ENCODE measurements at places on chromosomes 16 and 17.
A peak's percentile ranks its signal among the peaks of the same experiment; 100 is the strongest.

- DNase-seq = no peak
Measured at GRCh38 chr17:8503807-8504206, 68.1 kb downstream of the NDEL1 start.

GRCh38 chr16:56916571-56917403, 15.2 kb upstream of the HERPUD1 start:
- peak; percentile 89 for DNase-seq

DNA sequence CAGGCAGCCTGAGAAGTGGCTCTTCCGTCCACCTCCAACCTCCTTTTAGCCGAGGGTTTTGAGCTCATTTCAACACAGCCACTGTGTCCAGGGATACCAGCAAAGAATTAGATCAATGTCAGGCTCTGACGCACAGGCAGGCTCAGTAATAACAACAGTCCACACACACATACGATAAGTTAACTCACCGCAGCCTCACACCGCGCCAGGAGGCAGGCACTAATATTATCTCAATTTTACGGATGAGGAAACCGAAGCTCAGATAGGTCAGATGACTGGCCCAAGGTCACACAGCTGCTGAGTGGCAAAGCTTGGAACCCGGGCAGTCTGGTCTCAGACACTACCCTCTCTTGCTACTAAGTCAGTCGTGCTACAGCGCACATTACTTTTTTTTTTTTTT, 22.9 kb downstream of the ABR start:
- no peak for DNase-seq

- DNase-seq = no peak
Measured at GRCh38 chr17:50049636-50050035, 6.3 kb upstream of the ITGA3 start.

GRCh38 chr17:13640551-13640950, 38.8 kb upstream of the HS3ST3A1 start:
- no peak for DNase-seq

GRCh38 chr16:54053891-54054820, 232.4 kb downstream of the IRX3 start:
- no peak for DNase-seq

- DNase-seq = peak; percentile 38
Measured at GRCh38 chr17:28570716-28571360, 486 bp downstream of the PIGS start.

- DNase-seq = no peak
Measured at GRCh38 chr16:88566158-88566557, 4.0 kb upstream of the ZC3H18 start.

- DNase-seq = no peak
Measured at GRCh38 chr16:52167328-52167727, 379.6 kb downstream of the TOX3 start.

All from OCI-LY7 (cell line).